ENCODE measurements at places on chromosomes 7 and 10.

DNA sequence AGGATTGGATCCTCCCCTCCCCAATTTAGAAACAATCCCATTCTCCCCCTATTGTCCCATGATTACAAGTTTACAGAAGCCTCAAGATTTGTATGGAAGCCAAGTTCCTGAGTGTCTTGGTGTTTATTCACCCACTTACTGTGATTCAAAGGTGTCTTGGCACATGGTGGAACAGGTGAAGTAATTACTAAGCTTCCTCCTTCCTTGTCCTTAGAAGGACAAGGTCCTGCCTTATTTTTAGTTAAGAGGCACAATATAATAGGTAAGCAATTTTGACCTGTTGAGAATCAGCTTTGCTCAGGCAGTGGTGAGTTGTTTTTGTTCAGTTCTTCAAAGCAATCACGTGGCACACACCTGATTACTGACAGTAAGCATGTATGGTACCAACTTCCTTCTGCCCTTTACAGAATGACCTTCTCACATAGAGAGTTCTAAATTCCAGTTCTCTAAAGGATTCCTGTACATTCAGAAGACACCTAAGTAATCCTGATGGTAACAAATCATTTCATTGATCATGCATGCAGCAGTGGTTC, 60.7 kb upstream of the SLC13A1 start:
- DNase-seq, result no peak

- DNase-seq, result no peak
These were observed 355.5 kb downstream of the GLRX3 start for GRCh38 chr10:130491693-130492050.

GRCh38 chr10:124459395-124459794, 2.2 kb upstream of the LHPP start:
- no peak for DNase-seq

- no peak for DNase-seq
These were observed 84.3 kb upstream of the MTPN start for GRCh38 chr7:136061433-136061832.

DNA sequence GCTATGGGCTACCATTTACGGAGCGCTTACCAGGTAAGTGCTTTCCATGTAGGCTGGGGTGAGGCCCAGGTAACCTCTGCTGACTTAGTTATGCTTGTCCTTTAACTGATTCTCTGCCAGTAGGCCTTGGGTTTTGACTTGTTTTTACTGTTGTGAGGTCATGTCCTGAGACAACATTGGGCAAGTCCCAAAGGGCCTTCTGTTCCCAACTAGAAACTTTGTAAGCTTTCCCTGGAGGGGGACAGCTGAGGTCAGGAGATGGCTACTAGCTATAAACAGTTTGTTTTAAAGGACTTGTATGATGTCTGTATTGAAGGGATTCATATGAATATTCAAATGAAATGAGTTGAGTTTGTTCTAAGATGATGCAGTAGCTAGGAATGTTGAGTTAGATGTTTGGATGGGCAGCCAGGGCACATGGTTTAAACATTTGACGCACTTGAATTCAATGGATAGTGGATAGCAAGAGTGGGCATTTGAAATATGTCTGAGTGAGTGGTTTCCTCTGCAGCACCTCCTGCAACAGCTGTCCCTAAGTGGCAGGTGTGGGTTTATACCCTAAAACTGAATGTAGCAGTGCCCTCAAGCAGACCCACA, 10.0 kb upstream of the SGPL1 start:
- no peak for DNase-seq

DNA sequence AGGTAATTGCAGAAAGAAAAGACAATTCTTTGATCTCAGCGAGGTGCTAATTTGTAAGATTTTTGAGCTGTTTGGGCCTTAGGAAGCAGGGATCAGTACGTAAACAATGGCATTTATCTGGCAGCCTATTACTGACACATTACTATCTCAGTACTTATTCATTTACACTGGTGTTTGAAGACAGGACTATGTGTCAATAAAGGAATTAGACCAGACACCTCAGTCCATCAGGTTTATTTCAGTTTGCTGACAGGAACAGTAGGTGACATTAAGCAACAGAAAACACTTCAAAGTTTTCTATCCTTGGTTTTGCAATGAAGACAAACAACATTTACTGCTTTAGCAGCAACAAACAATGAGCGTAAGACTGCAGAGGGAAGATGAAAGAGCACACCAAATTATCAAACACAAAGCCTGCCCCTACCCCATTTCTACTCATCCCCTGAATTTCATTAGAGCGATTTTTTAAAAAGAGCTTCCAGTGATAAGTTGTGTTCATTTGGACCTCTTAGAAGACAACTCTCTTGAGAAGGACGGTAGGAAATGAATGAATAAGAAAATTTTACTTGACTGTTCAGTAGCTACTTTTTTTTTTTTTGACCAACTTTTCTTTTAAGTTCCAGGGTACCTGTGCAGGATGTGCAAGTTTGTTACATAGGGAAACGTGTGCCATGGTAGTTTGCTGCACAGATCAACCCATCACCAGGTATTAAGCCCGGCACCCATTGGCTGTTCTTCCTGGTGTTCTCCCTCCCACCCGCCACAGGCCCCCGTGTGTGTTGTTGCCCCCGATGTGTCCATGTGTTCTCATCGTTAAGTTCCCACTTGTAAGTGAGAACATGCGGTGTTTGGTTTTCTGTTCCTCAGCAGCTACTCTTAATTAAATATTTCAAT, 138.8 kb downstream of the DKK1 start:
- no peak for DNase-seq

Measured in kidney glomerular epithelial cell (primary cell).